ENCODE measurements at places on chromosomes 7 and 10.

- DNase-seq: no peak
Observed at GRCh38 chr7:6071406-6071805, 40.2 kb downstream of the ANKRD61 start.

GRCh38 chr10:5442065-5442989 lies 30.0 kb downstream of the NET1 start:
- peak; percentile 71 for DNase-seq

GRCh38 chr10:62851442-62851841 lies 35.3 kb upstream of the EGR2 start:
- peak; percentile 31 for DNase-seq

GRCh38 chr7:29370531-29371314 lies 176.1 kb downstream of the CHN2 start:
- DNase-seq: no peak

- DNase-seq: peak; percentile 79
Observed at GRCh38 chr10:29811751-29812427, 177.1 kb upstream of the SVIL start.

GRCh38 chr7:36057323-36057722 lies 95.7 kb upstream of the EEPD1 start:
- no peak for DNase-seq

DNA sequence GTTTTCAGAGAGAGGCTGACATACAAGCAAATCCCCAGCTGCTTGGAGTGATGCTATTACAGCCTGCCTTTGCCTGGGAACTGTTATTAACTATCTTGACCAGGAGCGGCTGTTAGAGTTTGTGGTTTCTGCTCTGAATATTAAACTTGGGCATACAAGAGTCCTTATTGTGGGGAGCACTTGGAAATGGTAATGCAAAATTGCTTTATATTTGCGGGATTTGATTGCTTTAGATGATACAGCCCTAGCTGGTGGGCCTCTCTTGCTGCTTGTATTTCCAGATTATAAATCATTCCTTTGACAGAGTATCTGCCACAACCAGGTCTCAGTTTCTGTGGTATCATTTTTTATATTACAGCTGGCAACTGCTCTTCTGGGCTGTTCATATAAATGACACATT lies 101.9 kb upstream of the FAM204A start:
- no peak for DNase-seq

- DNase-seq: no peak
Observed at GRCh38 chr10:65423043-65423442, 1502.8 kb upstream of the LRRTM3 start.

DNA sequence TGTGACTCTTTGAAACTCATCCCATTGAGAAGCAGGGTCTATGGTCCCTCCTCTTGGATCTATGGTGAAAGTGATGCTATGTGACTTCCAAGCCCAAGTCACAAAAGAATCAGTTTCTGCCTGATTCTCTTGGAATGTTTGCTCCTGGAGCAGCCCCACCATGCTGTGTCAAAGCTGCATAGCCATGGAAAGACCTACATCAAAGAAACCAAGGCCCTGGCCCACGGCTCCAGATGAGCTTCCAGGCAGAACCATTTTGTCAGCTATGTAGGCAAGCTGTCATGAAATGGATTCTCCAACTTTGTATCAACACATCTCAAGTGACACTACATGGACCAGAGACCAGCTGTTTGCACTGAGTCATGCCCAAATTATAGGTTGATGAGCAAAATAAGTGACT lies 77.0 kb downstream of the AASS start:
- no peak for DNase-seq

DNA sequence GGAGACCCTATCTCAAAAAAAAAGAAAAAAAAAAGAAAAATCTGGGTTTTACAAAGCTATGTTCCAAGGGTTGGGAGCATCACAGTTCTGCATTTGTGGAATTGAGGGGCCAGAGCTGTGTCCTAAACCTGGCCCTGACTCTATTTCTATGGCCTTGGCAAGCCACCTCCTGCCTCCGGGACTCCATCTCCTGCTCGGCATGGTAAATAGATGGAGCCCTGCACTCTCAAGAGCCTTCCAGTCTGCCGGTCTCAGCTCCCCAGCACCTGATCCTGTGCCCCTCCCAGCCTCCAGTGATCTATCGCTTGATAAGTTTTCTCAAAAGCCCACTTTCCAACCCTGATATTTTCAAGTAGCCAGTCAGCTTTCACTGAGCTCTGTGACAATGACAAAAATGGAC lies 43.0 kb downstream of the KCNH2 start:
- DNase-seq: no peak

DNA sequence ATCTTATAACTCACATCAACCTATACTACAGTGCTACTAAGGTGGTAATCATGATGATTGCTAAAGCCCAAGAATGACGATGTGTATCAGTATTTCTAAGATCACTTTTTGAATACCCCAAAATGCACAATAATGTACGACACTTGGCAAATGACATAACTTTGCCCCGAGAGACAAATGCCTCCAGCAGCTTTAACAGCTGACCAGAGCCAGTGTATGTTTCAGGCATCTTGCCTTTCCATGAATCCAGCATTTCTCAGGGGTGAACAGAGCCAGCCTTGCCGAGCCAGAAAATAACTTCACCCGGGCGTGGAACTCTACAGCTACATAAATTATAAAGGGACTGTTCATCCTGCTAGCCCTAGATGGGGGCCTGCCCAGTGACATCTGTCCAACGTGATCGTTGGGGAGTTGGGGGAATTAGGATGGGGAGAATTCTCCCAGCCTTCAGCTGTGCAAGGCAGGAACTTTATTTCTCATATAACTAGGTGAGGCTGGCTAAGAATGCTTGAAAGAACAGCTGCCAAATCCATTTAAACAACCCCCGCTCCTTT lies 1.8 kb downstream of the IGFBP3 start:
- no peak for DNase-seq

- no peak for DNase-seq
Observed at GRCh38 chr10:7836571-7836970, 18.3 kb downstream of the TAF3 start.

- DNase-seq: peak; percentile 72
Observed at GRCh38 chr10:124734311-124735166, 9.6 kb downstream of the FAM53B start.

- no peak for DNase-seq
Observed at GRCh38 chr7:120190566-120190965, 82.4 kb upstream of the KCND2 start.

DNA sequence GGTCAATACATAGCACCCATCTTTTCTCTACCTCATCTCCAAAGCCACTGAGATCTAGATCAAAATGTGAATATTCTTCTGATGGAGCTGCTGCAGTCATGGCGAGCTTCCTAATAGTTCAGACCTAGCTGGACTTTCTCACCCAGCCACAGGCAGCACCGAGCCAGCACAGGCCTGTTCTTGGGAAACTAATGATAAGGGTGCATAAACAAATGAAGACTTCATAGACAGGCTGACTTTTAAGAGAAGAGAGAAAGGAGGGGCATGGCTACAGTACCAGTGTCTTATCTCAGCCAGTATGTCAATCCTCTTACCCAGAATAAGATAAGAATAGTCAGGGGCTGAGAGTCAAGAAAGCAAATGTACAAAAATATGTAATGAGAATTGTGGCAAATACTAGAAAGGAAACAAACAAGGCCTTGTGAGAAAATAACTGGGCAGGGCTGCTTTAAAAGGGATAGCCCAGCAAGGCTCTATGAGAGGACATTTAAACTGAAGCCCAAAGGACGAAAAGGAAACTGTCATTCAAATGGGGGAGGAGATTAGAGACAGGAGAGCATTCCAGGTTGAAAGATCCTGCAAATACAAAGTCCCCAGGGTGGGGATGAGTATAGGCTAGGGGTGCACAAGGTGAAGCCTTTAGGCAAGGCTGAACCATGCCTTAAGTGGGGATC lies 21.8 kb upstream of the CDK14 start:
- no peak for DNase-seq

- DNase-seq: no peak
Observed at GRCh38 chr7:26489906-26490639, 198.4 kb downstream of the SNX10 start.

GRCh38 chr10:78964952-78965633 lies 103.7 kb upstream of the ZMIZ1 start:
- DNase-seq: no peak

DNA sequence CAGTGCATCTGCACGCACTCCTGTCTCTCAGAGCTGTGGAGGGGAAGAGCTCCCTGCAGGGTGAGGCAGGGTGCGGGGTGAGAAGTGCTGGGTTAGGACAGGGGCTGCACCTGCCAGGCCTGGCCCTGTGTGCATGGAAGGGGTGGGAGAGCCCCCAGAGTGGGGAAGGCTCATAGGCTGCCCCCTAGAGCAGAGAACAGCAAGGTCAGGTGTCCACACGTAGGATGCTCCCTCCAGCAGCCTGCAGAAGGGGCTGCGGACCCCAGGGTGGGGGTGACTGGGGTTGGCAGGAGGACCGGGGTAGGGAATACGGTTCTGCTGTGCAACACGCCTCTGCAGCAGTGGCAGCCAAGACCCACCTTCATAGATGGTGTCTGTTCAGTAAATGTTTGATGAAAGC lies 208.6 kb downstream of the PTPRN2 start:
- DNase-seq: no peak

DNA sequence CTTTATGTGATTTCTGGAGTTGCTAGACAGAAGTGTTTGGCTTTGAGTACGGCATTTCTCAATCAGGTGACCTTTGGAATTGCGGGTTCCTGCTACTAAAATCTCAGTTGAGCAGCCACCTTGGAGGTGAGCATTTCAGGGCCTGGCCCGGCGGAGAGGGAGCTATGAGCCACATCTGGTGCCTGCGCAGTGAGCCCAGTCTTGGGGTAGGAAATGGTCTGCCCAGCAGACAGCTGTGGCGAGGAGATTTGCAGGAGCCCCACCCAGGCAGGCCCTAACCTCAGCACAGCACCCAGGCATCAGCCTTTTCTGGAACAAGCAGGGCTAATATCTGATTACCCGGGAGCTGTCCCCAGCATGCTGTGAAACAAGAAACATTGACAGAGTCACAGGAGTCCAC lies 547.9 kb upstream of the FOXK1 start:
- DNase-seq: no peak

DNA sequence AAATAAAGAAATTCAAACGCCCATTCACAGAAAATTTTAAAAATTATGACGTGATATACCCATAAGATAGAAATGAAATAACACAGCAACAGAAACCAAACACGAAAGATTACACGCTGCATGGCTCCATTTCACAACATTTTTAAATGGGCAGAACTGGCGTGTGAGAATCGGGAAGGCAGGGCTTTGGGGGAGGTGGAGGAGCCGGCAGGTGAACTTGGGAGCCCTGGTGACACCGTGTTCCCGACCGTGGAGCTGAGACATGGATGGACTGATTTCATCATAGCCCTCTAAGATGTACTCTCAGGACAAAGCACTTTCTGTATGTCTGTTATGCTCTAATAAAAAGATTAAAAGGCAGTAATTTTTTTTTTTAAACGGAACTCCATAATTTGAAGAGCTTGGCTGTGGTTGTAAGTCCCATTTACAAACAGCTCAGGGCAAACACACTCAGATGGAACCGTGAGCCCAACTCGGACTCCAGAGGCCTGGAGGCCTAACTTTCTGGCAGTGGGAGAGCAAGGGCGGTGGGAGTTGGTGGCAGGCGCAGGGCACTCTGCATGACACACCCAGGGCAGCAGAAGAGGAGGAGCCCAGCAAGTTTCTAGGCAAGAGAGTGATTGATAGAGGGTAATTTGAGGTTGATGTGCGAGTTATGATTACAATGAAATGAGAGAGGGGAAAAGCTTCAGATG lies 203.4 kb downstream of the MAD1L1 start:
- DNase-seq: no peak

- no peak for DNase-seq
Observed at GRCh38 chr7:57328457-57328856, 121.5 kb upstream of the ZNF716 start.

DNA sequence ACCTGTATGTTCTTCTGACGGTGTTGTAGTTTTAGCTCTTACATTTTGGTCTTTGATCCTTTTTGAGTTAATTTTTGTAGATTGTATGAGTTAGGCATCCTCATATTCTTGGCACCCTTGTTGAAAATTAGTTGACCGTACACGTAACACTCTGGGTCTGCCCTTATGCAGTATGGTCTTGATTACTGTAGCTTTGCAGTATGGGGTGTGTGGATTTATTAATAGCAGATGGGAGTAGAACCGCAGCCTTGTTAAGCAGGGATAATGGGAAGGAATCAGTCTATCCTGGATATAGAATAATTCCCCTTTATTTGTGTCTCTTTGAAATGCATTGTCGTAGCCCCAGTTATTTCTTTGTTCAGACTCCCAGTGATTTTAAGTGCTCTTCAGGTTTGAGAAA lies 95.5 kb downstream of the UBE3C start:
- no peak for DNase-seq

DNA sequence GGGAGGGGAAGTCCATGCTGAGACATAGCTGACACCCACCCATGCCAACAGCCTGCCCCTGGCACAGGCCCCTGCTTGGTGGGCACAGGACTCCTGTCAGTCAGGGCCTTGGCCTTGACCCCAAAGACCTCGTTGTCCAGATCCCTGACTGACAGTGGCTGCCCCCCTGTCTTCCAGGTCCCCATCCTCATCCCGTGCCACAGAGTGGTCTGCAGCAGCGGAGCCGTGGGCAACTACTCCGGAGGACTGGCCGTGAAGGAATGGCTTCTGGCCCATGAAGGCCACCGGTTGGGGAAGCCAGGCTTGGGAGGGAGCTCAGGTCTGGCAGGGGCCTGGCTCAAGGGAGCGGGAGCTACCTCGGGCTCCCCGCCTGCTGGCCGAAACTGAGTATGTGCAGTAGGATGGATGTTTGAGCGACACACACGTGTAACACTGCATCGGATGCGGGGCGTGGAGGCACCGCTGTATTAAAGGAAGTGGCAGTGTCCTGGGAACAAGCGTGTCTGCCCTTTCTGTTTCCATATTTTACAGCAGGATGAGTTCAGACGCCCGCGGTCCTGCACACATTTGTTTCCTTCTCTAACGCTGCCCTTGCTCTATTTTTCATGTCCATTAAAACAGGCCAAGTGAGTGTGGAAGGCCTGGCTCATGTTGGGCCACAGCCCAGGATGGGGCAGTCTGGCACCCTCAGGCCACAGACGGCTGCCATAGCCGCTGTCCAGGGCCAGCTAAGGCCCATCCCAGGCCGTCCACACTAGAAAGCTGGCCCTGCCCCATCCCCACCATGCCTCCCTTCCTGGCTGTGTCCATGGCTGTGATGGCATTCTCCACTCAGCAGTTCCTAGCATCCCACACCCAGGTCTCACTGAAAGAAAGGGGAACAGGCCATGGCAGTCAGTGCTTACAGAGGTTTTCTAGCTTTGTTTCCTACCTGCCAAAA lies 197.2 kb downstream of the EBF3 start:
- DNase-seq: no peak

Data from activated CD4-positive, alpha-beta T cell treated with anti-CD3 and anti-CD28 coated beads, Interleukin-10, Interleukin-2, amounts not matched to agents 100 ng/mL and 50 ng/mL, durations not matched to agents 16 hours and 8 hours (primary cell).